Spinal cord (tissue), 10 donors: ENCODE measurements at places on chromosomes 13 and 19. TPM values are rescaled to one million over a fixed set of nuclear protein-coding genes. Genes with fewer than 3 reads are reported as not detected.

Gene ZFP82
- 18.0 TPM for polyA plus RNA-seq

Gene OR4F17
- not detected for polyA plus RNA-seq

Gene DOHH
- 23.0 TPM for polyA plus RNA-seq

Gene CILP2
- polyA plus RNA-seq: 0.98 TPM

Gene ZNF180
- polyA plus RNA-seq: 12.5 TPM

Gene PLK5
- polyA plus RNA-seq: 4.2 TPM

Gene LAMP1
- polyA plus RNA-seq: 147 TPM

Gene C19orf44
- polyA plus RNA-seq: 15.1 TPM

Gene UBE2L5
- 1.1 TPM for polyA plus RNA-seq

Gene NKG7
- polyA plus RNA-seq: not detected

Gene CYP4F8
- 0.09 TPM for polyA plus RNA-seq

Gene NANOS3
- 24.6 TPM for polyA plus RNA-seq

Gene PLEKHA4
- polyA plus RNA-seq: 17.3 TPM

Gene KLK12
- not detected for polyA plus RNA-seq

Gene FFAR1
- 0.83 TPM for polyA plus RNA-seq

Gene OR10H1
- 0.11 TPM for polyA plus RNA-seq

Gene PRR12
- polyA plus RNA-seq: 42.3 TPM

Gene ZNF222
- 9.6 TPM for polyA plus RNA-seq

Gene ZNF486
- polyA plus RNA-seq: 5.5 TPM

Gene TNFRSF19
- polyA plus RNA-seq: 36.7 TPM

Gene SPRYD7
- polyA plus RNA-seq: 25.5 TPM

Gene CYP4F11
- not detected for polyA plus RNA-seq

Gene SLITRK6
- 2.7 TPM for polyA plus RNA-seq
